ENCODE measurements at places on chromosomes 11 and 22.
A peak's percentile ranks its signal among the peaks of the same experiment; 100 is the strongest.

- no peak for DNase-seq
These were observed 57.5 kb downstream of the RPUSD4 start for GRCh38 chr11:126153972-126154371.

DNA sequence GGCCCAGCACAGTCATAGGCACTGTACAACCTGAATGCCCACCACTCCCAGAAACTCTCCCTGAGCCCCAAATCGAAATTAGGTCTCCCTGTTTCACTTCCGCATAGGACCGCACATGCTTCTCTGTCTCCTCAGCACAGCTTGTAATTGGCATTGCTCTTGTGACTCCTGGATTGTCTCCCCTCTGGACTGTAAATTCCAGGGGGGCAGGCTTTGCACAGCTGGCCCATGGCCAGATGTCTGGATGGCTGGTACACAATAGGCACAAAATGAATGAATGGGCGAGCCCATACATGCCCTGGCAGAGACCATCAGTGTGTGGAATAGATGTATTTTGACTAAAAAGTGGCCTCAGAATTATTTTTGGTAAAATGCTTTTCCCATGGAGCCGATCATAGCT, 63.3 kb upstream of the PHF21B start:
- no peak for DNase-seq

- no peak for DNase-seq
These were observed 75.9 kb upstream of the LMO1 start for GRCh38 chr11:8339592-8340022.

DNA sequence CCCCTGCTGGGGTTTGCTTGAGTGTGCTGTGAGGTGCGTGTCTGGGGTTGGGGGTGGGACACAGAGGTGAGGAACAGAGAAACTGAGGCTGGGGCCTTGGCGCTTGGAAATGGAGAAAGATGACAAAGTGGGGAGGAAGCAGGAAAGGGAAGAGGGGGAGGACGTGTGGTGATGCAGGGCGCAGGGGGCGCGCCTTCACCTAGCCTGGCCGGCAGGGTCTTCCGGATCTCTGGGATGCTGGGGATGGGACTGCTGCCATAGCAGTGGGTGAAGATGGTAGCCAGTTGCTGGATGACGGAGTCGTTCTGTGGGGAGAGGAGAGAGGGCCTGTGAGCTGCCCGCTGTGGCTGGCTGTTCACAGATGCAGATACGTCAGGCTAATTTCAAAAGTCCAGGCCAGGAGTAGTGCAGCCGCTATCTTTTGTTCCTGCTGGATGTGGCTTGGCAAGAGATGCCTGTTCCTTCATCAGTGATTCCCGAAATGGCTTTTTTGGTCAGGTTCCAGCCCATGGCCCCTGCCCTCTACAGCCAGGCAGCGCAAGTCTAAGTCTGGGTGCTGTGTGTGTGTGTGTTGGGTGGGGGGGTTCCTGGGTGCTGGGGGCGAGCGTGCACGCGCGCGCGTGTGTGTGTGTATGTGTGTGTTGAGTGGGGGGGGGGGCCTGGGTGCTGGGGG, 54.8 kb downstream of the NAT10 start:
- no peak for DNase-seq

GRCh38 chr11:13929395-13929891, 33.1 kb upstream of the SPON1 start:
- no peak for DNase-seq

DNA sequence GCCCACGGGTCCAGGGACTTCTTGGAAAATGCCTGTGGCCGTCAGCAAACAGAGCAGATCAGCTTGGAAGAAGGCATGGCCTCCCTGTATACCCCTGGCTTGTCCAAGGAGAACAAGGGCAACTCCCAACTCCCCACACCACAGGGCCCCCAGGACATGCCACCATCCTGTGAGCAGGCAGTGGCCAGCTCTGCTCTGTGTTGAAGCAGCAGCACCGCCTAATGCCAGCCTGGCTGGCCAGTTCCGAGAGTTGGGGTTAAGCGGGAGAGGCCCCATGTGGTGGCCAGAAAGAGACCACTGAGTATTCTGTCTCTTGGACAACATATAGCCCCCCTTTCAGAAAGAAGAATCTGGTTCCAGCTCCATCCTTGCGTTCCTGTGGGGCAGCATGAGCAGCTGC, 209.2 kb downstream of the CTTN start:
- DNase-seq, result no peak

DNA sequence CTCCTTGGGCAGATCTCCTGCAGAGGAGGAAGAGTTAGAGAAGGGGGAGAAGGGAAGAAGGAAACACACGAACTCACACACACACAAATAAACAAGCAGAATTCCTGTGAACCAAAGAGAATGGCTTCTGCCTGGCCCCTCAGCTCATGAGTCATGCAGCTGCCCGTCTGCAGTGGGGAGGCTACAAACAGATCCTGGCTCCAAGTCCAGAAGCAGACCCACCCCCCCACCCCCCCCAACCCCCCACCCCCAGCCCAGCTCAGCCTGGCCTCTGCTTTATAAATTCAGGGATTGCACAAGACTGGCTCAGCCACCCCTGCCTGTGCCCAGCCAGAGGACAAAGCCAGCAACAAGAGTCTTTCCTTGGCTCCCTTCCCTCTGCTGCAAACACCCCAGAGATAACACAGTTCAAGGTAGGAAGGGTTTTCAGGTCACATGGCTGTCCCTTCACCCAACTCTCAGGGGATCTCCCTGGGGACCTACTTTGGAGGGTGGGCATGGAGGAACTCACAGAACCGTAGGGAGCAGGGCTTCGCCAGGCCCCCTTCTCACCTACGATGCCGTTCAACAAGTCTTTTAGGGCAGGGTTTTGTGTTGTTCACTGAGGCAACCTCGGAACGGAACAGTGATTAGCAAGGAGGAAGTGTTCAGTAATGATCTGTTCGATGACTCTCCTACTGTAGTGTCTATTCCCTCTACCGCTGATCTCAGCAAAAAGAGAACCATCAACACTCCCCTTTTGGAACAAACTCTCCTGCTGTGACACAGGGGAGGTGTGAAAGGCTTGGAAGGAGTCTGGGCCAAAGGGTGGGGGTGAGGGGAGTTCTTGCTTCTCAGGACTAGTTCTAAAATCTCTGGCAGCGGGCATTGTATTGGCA, 35.5 kb downstream of the RPL27A start:
- DNase-seq, result no peak

DNA sequence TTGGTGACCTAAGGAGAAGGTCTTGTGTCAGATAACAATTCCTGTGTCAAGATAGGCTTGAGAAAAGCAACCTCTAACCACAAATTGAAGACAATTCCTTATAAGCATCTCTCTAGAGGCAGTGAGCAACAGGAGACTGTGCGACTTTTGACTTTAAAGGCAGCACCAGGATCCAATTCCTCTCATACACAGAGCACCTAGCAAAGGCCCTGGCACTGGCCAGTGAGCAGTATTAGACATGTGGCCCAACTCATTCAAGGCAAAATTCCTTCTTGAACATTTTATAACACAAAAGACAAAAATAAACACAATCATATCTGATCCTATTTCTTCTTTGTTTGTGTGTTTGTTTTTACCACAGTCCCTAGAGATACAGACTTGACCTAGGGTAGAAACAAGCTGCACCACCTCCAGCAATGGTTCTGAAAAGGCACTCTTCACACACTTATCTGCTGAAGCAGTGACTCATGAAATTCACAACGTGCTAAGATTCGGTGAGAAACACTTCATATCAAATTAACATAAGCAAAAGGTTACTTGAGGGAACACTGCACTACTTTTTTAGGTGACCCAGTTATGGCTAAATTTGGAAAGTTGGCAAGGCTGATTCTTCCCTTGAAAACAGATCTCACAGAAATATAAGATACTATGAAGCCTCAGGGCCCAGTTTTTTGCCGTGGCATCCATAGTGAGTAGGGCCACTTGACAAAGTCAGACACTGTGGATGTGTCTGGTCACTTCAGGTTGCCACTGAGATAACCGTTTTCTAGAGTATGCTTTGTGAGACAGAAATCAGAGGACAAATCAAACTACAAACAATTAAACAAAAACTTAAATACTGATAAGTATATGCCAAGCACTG, 1018.9 kb downstream of the DLG2 start:
- no peak for DNase-seq

DNA sequence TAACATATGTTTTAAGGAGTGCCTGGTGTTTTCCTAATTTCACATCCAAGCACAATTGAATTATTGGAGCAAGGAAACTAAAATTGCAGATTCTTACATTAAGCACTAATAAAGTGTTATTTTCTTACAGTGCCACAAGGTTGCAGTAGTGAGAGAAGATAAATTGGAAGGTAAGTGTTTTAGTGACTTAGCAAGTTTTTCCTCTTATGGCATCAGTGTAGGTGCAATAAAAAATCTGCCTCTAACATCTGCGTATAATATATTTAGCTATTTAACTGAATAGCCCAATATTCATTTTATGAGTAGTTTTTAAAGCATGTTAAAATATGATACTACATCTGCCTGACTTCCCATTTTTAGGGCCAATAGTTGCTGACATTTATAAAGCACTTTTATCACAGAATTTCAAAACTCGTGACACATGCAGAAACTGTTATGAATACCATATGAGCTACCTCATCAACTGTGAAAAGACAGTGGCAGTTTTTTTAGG, 19.0 kb downstream of the POLD3 start:
- DNase-seq, result peak; percentile 25
